Effector CD8-positive, alpha-beta T cell (primary cell): ENCODE measurements at places on chromosomes 12 and 14.

DNA sequence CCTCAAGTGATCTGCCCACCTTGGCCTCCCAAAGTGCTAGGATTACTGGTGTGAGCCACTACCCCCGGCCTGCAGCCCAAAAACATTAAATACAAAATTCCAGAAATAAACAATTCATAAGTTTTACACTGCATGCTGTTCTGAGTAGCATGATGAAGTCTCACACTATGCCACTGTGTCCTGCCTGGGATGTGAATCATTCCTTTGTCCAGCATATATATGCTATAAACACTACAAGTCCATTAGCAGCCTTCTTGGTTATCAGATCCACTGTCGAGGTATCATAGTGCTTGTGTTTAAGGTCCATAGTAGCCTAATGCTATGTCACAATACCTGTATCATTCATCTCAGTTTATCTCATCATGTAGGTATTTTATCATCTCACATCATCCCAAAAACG lies 15.9 kb downstream of the INTS13 start:
- DNase-seq, result no peak

GRCh38 chr14:104461676-104462449 lies 117.7 kb upstream of the C14orf180 start:
- no peak for DNase-seq

GRCh38 chr14:105944632-105945610 lies 418.5 kb downstream of the TMEM121 start:
- DNase-seq, result peak; percentile 63

DNA sequence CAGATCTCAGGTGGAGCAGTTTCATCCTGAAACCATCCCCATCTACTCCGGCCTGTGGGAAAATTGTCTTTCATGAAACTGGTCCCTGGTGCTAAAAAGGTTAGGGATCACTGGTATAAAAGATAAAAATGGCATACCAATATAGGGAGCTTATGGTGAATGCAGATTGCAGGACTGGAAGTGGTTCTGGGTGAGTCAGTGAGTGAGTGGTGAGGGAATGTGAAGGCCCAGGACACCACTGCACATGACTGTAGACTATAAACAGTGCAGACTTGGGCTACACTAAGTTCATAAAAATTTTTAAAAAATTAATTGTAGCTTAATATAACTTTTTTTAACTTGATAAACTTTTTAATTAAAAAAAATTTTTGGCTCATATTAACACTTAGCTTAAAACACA lies 67.0 kb upstream of the RD3L start:
- DNase-seq, result no peak

- no peak for DNase-seq
Measured at GRCh38 chr14:93926245-93926872, 785 bp upstream of the FAM181A start.

GRCh38 chr14:76456200-76456599 lies 80.3 kb downstream of the ESRRB start:
- DNase-seq, result no peak

DNA sequence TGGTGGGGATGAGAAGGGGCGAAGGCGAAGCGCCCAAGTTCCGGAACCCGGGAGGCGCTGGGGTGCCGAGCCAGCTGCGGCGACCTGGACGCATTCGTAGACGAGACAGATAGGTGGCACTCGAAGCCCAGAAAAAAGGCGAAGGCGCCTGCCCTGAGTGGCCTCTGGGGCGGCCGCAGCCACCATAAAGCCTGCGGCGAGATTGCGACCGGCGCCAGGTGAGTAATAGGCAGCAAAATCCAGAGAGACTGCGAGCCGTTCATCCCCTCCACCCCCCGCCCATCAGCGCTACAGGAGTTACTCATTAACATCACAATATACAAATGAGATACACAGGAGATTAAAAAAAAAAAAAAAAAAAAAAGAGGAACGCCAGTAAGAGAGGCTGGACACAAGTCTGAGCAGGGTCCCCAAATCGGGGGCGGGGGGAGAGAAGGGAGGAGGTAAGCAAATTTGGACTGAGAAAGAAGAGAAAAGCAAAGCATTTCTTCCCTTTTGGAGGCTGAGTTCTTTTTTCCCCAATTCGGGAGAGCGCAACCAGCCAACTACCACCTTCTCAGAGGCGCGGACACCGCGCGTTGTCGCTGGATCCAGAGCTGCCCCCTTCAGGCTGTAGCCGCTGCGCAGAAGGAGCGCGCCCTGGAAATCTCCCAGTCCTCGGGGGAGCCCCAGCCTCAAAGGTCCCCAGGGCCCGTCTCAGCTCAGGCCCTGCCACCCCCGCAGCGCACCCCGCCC lies 15.7 kb downstream of the TBX3 start:
- DNase-seq, result no peak

DNA sequence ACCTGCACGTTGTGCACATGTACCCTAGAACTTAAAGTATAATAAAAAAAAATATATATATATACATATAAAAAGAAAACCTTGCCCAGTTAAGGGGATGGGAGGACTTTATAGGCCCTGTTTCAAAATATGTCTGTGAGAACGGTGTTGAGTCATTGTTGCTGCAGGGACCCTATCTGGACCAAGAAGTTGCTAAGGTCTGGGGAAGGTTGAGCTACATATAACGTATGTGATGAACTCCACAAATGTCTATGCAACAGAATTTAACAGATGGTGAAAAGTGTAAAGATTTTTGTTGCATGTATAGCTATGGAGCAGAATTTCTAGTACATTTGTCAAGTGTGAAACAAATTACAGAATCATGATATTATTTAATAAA lies 59.7 kb downstream of the TBC1D30 start:
- no peak for DNase-seq

DNA sequence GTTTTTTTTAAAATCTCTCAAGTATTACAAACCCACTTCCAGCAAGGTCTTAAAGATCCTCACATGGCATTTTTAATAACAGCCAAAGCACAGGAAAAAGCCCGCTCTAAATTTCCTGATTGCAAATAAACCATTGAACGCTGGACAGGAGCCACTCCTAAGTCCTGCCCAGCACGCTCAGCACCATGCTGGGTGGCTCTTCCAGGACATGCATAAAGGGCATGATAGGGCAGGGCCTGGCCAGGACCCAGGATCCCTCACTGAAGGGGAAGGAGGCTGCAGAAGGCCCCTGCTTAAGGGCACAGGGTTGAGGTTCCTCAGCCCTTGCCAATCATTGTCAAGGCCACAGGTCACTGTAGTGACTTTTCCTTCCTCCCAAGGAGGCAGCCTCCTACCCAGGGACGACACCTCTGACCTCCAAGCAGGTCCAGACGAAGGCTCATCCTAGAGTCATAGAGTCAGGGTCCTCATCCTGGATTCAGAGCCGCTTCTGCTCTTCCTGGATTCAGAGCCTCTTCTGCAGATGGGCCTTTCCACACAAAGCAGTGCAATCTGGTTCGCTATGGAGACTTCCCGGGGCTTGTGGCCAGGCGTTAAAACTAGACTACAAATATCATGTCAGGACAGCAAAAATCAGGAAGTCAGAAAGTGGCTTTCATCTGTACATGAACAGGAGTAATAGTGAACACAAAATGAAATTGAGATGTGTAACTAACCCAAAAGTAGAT lies 123.8 kb downstream of the GCH1 start:
- no peak for DNase-seq

DNA sequence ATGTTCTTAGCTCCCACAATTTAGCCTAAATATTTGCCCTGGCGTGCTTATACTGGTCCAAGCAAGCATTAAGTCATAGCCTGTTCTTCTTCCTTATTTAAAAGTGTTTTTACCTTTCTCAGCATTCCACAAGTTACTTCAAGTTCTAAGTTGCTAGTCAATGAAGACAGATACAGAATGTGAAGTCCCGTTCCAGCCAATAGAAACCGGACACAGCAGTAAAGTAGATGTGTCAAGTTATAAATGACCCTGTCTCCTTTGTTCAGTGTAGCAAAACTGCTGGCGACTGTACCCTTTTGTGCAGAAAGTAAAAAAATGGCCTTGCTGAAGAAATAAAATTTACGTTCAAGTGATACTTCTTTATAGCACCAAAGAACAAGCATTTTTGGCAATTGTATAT lies 3.9 kb downstream of the SNAPC1 start:
- no peak for DNase-seq

GRCh38 chr14:66514213-66514612 lies 6.3 kb downstream of the GPHN start:
- DNase-seq, result no peak

DNA sequence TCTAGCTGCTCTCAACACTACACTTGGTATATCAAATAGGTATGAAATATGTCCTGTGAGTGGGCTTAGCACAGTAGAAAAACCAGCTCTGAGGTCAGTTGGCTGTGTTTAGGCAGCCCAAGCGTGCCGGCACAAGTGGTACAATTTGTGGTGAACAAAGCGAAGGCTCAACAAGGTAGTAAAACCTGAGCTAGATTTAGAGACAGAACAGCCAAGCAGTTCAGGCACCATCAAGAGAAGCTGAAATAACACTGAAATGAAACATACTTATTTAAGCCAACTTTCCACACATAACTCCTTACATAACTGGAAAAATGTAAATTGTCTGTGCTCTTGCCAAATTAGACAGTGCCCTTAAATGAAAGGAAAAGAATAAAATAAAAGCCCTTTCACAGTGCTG lies 596.8 kb upstream of the FBXO33 start:
- no peak for DNase-seq

DNA sequence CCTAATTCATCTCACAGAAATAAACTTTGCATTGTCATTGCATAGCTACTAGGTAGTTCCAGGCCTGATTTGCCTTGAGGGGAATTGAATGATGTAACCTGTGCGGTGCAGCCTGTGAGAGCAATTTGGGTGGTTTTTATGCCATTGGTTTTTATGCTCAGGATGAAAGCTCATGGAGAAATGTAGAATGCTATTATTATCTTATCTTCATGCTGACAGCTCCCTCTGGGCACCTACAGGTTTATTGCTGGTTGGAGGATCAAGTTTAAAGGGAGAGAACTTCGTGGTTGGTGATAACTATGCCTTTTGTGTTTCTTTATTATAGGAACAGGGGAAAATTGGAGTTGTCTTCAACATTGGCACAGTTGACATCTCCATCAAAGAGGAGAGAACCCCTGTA lies 547.9 kb downstream of the DIO2 start:
- no peak for DNase-seq

GRCh38 chr12:49264466-49264872 lies 413 bp upstream of the TUBA1C start:
- DNase-seq, result peak; percentile 25

DNA sequence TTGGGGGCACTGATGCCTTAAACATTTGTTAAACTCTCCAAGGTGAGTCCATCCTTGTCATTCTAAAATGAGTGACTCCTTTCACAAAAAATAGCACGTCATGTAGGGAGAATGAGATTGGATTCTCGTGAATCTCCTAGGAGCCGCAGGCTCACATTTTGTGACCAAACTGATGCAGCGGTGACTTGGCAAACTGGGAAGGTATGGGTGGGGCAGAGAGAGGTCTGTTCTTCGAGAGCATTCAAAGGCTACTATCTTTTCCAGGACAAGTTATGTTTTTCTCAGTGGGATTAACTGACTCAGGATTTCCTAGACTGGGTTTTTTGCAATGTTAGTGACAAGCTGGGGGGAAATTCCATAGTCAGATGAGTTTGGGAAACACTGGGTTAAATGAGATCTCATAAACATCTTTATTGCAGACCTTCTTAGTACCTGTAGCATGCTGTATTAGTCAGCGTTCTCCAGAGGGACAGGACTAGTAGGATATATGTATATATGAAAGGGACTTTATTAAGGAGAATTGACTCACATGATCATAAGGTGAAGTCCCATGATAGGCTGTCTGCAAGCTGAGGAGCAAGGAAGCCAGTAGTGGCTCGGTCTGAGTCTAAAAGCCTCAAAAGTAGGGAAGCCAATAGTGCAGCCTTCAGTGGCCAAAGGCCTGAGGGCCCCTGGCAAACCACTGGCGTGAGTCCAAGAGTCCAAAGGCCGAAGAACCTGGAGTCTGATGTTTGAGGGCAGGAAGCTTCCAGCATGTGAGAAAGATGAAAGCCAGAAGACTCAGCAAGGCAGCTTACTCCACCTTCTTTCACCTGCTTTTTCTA lies 61.0 kb downstream of the FOXN4 start:
- no peak for DNase-seq

DNA sequence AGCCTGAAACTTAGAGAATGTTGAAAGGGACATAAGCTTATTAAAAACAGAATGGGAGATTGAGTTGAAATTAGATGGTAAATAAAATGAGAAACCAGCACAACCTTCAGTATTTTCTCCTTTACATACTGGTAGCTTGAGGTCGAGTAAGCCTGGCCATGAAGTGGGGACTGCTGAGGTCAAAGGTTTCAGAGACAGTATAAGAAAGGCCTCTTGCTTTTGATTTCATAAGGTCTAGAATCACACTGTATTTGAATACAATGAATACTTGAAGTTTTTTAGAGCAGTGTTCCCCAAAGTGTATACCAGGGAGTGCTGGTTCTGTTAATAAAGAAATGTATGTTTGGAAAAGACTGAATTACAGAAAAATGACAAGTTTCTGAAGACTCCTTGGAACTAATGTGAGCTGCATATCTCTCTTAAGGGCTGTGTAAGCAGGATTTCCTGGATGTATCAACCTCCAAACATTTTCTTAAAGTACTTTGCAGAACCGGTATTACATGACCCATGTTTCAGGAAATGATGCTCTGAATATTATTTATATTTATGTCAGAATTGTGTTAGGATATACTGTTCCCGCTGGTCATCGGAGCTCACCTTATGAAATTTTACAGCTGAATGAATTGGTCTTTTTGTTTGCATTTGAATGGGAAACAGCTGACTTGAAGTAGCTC lies 85.0 kb downstream of the AKAP6 start:
- DNase-seq, result no peak

GRCh38 chr12:32519047-32519446 lies 119.7 kb downstream of the FGD4 start:
- DNase-seq, result no peak

- peak; percentile 66 for DNase-seq
Measured at GRCh38 chr14:103628684-103629502, at the start of gene KLC1. Gene KLC1 (plus strand): TSS chr14:103629211. CDS start chr14:103654565, 25,354 bp downstream.

DNA sequence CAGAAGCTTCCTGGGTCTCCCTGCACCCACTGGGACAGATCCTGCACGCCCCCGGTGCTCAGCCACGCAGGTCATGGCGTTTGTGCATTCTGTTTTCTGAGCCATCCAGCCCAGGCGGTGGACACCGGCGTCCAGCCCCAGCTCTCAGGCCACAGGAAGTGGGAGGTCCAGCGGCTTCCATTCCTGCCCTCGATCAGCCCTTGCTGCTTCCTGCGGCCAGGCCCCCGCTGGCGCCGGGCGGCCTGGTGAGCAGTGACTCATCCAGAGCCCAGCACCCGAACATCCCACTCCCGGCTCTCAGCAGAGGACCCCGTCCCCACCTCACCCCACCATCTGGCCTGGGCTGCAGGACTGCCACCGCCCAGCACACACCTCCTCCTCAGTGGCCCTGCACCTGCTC lies 18.0 kb upstream of the NUDT14 start:
- DNase-seq, result no peak

DNA sequence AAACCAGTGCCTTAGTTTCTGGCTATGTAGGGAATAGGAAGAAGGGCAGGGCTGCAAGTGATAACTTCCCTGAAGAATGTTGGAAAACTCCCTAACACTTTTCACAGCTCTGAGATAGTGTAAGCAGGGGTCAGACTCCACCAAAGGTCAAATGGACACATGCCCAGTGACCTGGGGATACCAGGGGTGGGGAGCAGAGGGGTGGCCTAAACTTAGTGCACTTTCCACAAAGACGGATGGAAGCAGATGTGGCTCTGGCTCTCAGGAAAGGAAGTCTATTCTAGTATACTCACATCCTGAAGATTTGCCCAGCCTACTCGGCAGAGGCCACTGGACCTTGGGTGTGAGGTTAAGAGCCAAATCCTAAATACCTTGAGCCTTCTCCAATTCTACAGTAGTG lies 285.8 kb downstream of the NUAK1 start:
- no peak for DNase-seq
